DMS53 (cell line): ENCODE measurements at places on chromosomes 2 and 18.
A peak's percentile ranks its signal among the peaks of the same experiment; 100 is the strongest.

DNA sequence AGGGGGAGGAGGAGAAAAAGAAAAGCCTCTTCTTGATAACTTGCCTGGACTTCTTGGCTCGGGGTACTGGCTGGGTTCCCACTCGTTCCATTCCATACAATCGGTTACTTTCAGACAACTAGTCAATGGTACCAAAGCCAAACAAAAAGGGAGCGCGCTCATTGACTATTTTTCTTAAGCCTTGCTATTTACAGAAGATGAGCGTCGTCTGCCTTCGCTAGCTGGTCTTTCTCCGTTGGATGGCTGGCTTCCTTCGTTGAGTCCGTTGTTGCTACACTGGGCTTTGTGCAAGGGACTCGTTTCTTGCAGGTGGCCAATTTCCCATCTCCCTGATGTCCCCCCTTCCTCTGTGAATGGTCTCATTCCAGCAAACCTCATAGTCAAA, 260.4 kb downstream of the ZNF516 start:
- no peak for DNase-seq

DNA sequence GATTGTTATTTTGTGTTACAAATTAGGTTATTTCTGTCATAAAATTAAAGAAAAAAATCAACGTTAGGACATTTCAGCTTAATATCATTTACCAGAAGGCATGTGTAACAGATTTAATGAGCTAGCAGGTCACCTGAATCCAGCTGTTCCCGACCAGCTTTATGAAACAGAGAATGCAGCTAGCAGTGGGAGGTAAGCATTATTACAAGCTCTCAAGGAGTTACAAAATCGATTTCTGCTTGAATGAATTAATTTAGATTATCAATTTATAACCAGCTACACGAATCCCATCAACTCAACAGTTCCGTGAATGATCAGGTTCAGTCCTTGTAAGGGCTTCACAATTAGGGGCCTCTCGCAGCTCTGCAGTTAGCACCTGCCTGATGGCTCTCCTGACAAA, 211.9 kb downstream of the PTGR3 start:
- no peak for DNase-seq

- DNase-seq: peak; percentile 37
These were observed 34.6 kb upstream of the WDR75 start for GRCh38 chr2:189406586-189407233.

DNA sequence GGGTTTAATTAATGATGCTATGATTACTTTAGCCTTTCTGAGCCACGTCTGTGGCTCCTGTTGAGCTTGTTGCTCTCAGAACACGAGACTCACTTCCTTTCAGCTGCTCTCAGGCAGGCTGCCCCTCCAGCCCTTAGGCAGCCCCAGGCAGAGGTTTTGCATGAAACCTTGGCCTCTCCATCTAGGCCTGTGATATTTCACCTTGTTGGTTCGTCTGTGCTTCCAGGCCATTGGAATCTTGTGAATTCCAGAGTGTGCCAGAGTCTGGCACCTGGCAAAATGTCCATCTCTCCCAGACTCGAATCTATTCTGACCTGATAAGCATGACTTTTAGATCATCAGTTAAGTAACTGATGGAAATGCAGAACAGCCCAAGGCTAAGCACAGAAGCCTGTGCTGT, 254.1 kb downstream of the LOXHD1 start:
- no peak for DNase-seq

- DNase-seq: no peak
These were observed 135.7 kb upstream of the NDUFV2 start for GRCh38 chr18:8966821-8967220.

- no peak for DNase-seq
These were observed at the start of gene PSMA8 for GRCh38 chr18:26133652-26134051. PSMA8 (plus strand) TSS chr18:26133869; CDS start chr18:26133966, 97 bp downstream.

- DNase-seq: no peak
These were observed 187.1 kb downstream of the MYCN start for GRCh38 chr2:16127276-16127940.

DNA sequence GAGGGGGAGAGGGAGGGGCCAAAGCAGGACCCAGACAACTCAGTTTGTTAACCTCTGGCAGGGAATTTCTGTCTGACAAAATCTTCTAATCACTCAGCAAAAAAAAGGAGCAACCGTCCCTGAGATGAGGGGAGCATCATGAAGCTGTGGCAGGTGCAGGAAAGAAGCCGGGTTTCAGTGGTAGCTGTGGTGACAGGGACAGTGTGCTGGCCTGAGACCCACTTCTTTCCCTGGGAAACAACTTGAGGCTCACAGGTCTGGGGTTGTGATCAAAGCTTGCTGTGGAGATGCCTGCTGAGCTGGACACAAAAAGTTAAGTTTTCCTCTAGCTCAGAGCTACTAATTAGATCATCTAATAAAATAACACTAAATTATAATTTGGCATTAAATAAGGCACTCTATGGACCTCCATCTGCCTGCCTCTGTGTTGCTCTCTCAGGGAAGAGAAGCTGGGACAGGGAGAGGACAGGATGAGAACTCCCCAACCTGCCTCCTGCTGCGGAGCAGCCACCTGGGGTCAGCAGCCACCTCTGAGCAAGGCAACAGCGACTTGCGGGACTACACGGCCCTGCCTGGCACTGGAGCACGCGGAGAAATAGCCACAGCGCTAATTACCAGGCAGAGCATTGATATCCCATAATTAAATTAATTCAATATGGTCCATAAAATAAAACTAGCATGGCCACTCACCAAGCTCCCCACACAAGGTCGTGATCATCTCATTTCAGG, 104.6 kb upstream of the TEX51 start:
- no peak for DNase-seq

DNA sequence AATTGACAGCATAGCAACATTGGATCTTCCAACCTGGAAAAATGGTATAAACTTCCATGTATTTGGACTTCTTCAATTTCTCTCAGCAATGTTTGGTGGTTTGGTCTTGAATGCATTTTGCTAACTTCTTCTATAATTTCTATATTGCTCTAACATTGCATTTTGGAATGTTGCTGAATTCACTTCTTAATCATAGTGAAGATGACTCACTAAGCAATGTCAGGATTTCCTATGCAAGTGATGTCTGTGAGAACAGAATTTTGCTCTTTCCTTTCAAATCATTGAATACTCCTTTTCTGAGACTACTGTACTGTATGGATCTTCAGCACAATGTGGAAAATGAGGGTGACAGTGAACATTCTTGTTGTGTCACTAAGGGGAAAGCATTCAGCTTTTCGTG, 28.9 kb upstream of the CDH19 start:
- DNase-seq: no peak

GRCh38 chr2:13135856-13136255, 419.1 kb downstream of the TRIB2 start:
- DNase-seq: peak; percentile 1

DNA sequence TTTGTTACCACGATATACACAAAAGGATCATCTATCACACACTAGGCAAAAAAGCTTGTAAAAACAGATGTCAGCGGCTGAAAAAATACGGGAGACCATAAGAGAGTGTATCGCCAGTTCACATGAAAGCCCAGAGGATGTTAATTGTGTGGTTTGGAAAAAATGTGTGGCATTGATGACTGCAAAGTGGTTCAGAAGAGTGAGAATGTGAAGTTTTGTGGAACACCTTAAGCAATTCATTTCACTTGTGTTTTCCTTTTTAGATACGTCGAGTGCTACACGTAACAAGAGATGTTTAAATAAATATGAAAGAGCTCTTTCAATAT, 61.7 kb upstream of the DAPL1 start:
- no peak for DNase-seq

GRCh38 chr2:217409949-217410680, 550.3 kb upstream of the TNP1 start:
- DNase-seq: no peak

GRCh38 chr18:49499046-49499637, 12.1 kb upstream of the C18orf32 start:
- no peak for DNase-seq

DNA sequence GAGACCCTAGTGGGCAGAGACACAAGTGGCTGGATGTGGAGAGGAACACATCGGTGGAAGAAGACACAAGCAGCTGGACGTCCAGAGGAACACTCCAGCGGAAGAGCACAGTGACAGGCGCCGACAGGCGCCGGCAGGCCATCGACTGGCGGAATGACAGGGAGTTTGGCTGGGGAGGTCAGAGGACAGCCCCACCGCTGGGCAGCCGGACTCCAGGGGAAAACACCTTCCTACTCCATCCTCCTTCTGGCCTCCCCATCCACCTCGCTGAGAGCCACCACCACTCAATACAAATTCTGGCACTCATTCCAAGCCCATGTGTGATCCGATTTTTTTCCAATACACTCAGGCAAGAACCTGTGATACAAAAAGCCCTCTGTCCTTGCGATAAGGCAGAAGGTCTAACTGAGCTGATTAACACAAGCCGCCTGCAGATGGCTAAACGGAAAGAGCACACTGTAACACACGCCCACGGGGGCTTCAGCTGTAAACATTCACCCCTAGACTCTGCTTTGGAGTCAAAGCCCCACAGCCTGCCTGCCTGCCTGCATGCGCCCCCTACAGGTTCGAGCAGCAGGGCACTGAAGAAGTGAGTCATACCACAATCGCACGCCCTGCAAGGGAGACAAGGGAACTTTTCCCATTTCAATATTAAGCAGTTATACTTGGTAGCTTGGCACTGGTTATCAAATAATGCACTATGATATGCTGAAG, 50.2 kb upstream of the LRP1B start:
- peak; percentile 65 for DNase-seq

DNA sequence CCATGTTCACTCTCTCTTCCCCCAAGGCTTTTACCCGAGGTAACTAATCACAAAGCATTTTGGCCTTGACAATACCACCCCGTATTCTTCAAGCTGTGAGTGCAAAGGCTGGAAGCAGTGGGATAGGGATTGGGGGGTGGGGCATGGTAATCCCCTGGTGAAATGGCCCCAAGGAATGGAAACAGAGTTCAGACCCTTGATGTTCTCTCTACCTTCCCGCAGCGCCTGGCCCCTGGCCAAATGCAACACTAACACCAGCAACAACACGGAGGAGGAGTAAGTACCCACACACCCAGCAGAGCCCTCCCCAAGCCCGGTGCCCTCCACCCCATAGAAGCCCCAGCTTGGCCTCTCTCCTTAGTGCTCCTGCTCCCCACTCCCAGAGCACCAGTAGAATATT, 36.9 kb downstream of the CNGA3 start:
- no peak for DNase-seq

DNA sequence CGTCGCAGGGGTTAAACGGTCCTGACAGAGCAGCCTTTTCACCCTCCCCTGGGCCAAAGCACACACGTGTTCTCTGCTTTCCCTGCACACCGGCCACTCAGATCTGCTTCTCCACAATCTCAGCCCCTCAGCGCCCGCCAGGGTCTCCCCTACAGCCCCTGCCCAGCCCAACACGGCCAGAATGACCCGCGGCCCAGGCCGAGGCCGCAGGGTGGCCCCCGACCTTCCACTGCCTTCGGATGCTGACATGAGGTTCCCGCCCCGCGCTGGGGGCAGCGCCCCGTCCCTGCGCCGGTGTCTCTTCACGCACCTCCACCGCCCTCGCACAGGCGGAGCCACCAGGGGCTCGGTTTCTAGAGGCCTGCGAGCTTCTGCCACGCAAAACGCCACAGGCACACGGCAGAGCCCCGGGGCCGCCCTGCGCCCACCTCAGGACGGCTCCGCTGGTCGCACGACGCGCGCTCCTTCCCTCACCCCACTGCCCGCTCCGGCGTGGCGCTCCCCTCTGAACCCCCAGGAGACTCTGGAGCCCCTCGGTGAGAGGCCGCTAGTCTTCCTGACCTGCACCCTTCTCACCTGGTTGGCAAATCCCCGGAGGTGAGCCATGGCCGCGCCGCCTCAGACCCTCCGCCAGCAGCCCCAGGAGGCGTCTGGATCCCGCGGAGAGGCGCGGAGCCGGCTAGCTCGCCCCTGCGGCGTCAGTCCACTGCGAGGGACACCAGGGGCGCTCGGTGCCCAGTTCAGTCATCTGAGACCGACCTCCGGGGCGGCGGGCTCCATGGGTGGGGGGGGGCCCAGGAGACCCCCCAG, 749 bp downstream of the STK25 start:
- peak; percentile 64 for DNase-seq

GRCh38 chr2:170052151-170052550, 125.8 kb upstream of the MYO3B start:
- no peak for DNase-seq

- peak; percentile 6 for DNase-seq
These were observed 119.7 kb upstream of the ETAA1 start for GRCh38 chr2:67277450-67277849.

- no peak for DNase-seq
These were observed 100.0 kb downstream of the POLE4 start for GRCh38 chr2:75058427-75058826.

- DNase-seq: no peak
These were observed 14.4 kb upstream of the IGFBP2 start for GRCh38 chr2:216618785-216619184.

GRCh38 chr18:505483-506122, 5.1 kb upstream of the COLEC12 start:
- DNase-seq: no peak

- no peak for DNase-seq
These were observed 212.4 kb downstream of the CMPK2 start for GRCh38 chr2:6653281-6653750.

- DNase-seq: no peak
These were observed 53.6 kb upstream of the RNF152 start for GRCh38 chr18:61946449-61946848.

- peak; percentile 10 for DNase-seq
These were observed 134.2 kb upstream of the NOL4 start for GRCh38 chr18:34358923-34359322.

DNA sequence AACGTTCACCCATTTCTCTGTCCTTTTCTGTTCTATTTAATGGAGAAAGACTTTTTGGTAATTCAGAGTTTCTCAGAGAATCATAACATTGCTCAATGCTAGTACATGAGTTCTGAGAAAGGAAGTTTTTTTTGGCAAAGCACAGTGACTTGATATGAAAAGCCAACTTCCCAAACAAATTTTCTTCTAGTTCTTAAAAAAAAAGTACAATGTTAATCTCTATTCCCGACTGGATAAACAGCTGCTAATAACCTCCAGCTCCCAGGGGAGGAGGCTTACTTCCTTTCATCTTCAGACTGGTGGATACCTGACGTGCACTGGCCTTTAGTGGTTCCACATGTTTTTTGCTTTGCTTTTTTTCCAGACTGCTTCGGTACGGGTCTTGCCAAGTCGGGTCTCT, 284.6 kb upstream of the CCDC68 start:
- no peak for DNase-seq

GRCh38 chr18:46372670-46373069, 268.5 kb downstream of the HAUS1 start:
- DNase-seq: no peak

DNA sequence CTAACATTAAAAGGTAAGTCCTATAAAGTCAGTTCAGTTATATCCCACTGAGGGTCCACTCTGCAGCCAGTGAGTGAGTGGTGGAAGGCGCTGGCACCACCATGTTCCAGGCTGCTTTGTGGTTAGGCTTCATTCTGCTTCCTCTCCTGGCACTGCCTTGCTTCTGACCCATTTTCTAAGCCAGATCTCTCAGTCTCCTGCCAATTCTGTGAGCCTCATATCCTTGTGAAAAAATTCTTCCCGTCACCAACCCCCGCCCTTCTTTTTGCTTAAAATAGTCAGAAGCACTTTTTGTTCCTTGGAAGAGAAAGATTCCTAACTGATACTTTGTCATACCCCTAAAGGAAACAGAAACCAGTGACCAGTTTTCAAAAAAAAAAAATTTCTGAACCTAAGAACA, 139.8 kb upstream of the NCK2 start:
- DNase-seq: no peak

GRCh38 chr2:55901322-55901721, 22.3 kb downstream of the EFEMP1 start:
- DNase-seq: peak; percentile 9
